Activated CD4-positive, alpha-beta T cell treated with anti-CD3 and anti-CD28 coated beads, Interleukin-2, amount 10 ng/mL, durations not matched to agents 7 days and 5 days (primary cell): ENCODE measurements at places on chromosomes 3 and 15. TPM values are rescaled to one million over a fixed set of nuclear protein-coding genes. Genes with fewer than 3 reads are reported as not detected.

Gene TMCO5A
- total RNA-seq: not detected

Gene PROS1
- total RNA-seq: 0.20 TPM

Gene DAPK2
- 0.83 TPM for total RNA-seq

DNA sequence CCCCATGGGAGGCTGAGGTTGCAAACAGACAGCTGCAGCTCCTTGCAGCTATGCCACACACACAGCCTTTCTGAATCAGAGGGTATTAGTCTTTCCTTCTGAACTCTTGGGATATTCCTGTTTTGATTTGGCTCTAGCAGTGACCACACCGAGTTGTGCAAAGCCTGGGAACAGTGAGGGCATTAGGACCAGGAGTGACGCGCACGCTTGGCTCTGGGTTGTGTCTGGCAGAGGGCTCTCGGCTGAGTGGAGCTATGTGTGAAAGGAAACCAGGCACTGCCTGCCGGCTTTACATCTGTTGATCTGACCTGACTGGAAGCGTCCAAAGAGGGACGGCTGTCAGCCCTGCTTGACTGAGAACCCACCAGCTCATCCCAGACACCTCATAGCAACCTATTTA lies at the start of gene GALNT15:
GALNT15 (plus strand) TSS at position 292 of the 400 bp plus-strand sequence. CDS start 472 bp downstream, outside the sequence.
- peaks cover 4% of the 10 kb centered on the region for H3K4me1 ChIP-seq
- DNase-seq: no peak
- H3K4me3 ChIP-seq: no peak within 1 kb of the TSS
- H3K36me3 ChIP-seq: no peaks in the 10 kb centered on the region

DNA sequence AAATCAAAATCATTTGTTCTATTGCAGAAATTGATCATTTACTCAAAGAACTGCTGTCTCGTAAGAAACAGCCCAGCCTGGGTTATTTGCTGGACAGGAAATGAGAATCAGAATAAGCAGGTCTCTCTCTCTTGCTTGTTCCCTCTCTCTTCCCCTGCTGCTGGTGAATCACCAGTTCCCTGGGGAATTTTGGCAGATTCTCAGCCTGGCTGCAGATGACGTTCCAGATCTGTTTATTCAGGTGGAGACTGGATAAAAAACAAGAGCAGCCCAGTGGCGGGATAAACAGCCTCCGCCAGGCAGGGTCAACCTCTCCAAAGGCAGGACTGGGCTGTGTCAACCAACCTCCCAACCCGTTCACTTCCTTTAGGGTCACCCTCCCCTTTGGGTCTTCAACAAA lies 72.1 kb downstream of the LRIG1 start:
- peaks cover 9% of the 10 kb centered on the region for H3K4me1 ChIP-seq
- DNase-seq: no peak
- peaks cover 16% of the 10 kb centered on the region for H3K36me3 ChIP-seq
- no peak overlapping the region for H3K4me3 ChIP-seq

- no peak for DNase-seq
- H3K4me1 ChIP-seq: no peaks in the 10 kb centered on the region
- H3K4me3 ChIP-seq: no peak overlapping the region
- H3K27me3 ChIP-seq: no peaks in the 10 kb centered on the region
- no peak overlapping the region for H3K27ac ChIP-seq
These were observed 837.8 kb downstream of the DIPK2A start for GRCh38 chr3:144809380-144809779.
